ENCODE measurements at places on chromosomes 3 and 15. TPM values are rescaled to one million over a fixed set of nuclear protein-coding genes. Genes with fewer than 3 reads are reported as not detected.

SLC27A2 gene
- total RNA-seq = 0.13 TPM

PLSCR5 gene
- not detected for total RNA-seq

CA12 gene
- 3.7 TPM for total RNA-seq

DNA sequence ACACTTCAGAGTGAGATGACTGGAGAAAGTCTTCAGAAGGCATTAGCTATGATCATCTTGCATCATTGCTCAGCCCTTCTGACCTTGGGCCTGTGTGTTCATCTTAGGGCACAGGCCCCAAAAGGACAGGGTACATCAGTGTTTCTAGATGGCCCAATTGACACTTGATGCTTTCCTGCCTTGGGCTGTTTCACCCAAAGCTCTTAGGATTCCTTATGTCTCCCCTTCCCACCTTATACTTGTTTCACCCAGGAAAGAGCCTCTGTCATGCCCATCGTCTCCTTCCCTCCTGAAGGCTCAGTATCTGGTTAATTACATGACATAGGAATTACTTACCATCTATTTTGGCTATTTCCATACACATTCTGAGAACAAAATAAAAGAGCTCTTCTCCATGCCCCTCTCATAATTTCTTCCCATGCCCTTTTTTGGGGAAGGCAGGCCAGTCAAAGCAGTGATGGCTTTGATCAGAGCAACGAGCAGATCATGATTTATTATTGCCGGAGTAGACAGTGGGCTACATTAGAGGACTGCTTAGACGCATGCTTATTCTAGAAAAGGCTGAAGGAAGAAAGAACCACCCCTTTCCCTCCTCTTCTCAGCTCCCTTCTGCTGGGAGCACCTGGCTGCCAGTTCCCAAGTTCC, 72.9 kb downstream of the GHSR start:
- H3K4me1 ChIP-seq = no peaks in the 10 kb centered on the region
- H3K27ac ChIP-seq = no peak overlapping the region
- DNase-seq = no peak
- H3K4me3 ChIP-seq = no peak overlapping the region
- peaks cover 61% of the 10 kb centered on the region for H3K36me3 ChIP-seq

Data from SJSA1 (cell line).